Fibroblast of the conjunctiva (primary cell): ENCODE measurements at places on chromosomes 1 and 21.

DNA sequence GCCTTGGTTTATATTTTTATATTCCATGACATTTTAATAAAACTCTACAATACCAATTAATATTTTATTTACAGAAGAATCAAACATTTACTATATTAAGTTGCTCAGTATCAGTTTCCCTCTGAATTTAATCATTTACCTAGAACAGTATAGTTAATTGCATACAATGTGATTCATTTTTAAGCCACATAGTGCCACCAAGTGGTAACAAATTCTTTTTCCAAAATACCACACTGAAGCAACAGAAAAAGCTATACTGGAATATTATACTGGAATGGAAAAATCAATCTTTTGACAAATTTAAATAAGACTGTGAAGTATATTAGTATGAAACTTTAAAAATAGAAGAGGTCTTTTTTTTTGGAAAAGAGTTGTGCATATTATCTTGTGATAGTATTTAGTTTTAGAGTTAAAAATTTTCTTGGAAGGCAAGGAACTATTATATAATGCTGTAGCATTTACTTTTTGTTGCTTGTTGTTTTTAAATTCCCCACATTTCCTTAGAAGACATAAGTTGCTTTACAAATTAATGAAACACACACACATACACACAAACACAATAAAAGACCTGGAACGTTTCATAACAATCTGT lies 57.3 kb downstream of the ZNF644 start:
- DNase-seq = no peak

- DNase-seq = no peak
Measured at GRCh38 chr1:111904478-111905218, 84.8 kb downstream of the KCND3 start.

DNA sequence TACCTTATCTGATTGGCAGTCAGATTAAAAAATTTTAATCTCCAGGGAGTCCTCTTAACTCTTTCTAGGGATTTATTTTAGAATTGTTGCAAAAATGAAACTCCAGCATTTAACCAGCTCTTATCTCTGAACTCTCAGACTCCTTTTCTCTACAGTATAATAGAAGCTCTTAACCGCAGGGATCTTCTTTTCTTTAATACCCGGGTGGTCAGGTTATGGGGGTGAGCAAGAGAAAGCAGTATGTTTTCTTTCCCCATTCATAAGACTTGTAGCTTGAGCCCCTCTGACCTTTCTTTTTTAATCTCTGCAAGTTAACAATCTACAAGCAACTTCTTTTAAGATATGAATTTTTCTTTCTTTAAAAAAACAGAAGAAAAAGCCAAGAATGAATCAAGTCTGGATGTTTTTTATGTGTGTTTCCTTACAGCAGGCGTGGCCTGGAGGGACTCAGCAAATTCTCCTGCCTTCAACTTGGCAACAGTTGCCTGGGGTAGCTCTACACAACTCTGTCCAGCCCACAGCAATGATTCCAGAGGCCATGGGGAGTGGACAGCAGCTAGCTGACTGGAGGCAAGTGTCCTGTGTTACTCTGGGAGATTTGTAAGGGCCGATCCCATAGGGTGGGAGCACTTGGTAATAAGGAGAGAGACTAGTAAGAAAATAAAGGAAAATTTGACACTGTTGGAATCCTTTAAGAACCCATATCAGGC lies 13.4 kb upstream of the OLFML3 start:
- no peak for DNase-seq

DNA sequence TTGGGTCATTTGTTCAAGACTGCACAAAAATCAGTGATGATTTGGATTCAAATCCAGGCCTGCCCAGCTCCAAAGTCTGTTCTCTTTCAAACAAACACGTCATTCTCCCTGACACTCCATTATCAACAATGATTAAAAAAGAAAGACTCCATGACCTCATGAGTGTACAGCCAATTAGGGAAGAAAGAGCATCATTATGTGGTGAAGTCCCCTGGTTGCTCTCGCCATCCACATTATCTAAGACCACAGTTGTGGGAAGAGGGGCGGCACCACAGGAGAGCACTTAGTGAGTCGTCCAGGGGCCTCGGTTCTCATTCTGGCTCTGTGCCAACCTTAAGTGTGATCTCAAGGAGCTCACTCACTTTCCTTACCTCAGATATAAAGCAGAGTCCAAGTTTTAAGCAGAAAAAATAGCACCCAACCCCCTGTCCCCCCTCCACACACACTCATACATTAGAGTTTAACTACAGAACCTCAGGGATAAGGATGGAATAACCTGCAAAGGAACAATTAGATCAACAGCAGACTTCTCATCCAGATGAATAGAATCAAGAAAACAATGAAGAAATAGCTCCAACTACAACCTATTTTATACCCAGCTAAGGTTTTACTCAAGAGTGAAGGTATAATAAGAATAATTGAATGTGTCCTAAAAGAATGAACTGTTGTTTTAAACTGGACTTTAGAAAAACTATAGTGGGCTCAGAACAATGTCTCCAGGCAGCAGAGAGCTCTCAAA lies 47.8 kb downstream of the COL6A1 start:
- no peak for DNase-seq

DNA sequence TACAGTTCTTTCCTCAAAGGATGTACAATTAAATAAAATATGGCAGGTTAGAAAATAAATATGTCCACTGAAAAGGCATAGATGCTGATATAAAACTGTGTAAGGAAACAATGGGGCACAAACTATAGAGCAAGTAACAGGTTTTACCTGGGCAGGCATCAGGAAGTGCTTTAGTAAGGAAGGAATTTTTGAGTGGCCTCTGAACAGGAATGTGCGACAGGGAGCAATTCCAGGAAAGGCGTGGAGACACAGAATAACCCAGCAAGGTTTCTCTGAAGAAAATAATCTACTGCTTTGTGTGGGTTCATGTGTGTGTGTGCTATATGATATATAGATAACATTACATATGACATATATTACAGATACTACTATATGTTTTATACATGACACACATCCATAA lies 128.4 kb downstream of the RGS21 start:
- DNase-seq = no peak

DNA sequence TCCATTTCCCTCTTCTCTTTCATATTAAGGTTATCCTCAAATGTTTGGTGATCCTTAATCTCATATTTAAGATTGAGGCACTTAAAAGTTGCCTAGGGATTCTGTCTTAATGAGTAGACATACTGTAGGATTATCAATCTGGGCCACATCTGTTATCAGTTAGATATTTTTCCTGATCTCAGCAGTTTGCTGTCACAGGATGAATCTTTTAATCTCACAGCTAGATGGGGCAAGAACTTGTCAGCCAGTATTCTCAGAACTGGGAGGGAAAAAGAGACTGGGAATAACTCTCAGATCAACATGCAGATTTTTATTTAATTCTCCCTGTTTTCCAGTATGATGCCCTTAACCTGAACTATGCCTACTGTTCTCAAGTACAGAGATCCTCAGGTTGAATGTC lies 14.0 kb downstream of the ZNF644 start:
- DNase-seq = no peak

GRCh38 chr1:109148987-109149561 lies 35.2 kb downstream of the ELAPOR1 start:
- DNase-seq = no peak

DNA sequence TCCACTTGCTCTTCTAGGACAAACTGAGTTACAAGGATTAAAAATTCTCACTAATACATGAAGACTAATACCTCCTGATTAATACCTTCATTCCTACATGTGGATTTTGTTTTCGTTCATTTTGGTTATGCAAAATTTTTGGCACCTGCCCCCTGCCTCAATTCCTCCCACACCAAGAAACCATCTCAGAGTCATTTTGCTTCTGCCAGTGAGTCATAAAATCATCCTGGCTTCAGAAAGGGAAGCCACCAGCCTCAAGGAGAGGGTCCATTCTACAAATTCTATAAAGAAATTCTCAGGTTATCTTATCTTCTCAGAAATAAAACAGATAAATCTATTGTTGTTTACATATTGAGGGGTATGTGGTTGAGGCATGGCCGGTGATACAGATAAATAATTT lies 103.2 kb upstream of the COA6 start:
- no peak for DNase-seq

- no peak for DNase-seq
Measured at GRCh38 chr1:180542838-180543145, 16.0 kb upstream of the OVAAL start.

- peak; percentile 43 for DNase-seq
Measured at GRCh38 chr1:172002725-172003345, 161.5 kb downstream of the DNM3 start.

DNA sequence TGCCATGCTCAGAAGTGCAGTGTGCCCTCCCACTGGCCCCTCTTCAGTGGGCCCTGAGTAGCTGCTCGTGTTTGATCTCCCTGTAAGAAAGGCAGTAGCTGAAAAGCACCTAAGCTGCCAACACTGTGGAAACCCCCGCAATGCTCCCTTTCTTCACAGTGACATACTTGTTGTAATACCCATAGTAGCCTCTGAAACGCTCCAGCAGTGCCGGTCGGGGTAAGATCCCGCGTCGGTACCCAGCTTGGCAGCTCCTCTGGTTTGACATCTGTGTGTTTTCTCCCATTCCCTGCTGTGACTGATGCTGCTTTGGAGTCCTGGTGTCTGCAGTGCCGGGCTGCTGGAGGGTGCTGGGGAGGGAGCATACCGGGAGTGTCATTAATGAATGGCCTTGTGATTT lies 3.6 kb downstream of the CHAF1B start:
- DNase-seq = no peak

- no peak for DNase-seq
Measured at GRCh38 chr1:23466423-23466989, 17.5 kb downstream of the ASAP3 start.

DNA sequence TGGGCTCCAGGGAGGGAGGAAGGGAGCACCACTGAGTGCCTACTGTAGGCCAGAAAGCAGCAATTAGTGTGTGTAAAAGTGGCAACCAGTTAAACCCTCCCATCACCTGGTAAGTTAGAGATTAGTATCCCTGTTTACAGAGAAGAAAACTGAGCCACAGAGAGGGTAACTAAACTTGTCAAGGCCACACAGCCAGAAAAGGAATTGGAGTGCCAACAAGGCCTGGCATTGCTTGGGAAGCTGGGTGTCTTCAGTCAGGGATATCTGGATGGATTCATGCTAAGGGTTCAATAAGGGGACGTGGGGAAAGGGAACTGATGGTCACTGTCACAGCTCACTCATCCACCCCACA lies 23.6 kb upstream of the ADGRB2 start:
- no peak for DNase-seq

DNA sequence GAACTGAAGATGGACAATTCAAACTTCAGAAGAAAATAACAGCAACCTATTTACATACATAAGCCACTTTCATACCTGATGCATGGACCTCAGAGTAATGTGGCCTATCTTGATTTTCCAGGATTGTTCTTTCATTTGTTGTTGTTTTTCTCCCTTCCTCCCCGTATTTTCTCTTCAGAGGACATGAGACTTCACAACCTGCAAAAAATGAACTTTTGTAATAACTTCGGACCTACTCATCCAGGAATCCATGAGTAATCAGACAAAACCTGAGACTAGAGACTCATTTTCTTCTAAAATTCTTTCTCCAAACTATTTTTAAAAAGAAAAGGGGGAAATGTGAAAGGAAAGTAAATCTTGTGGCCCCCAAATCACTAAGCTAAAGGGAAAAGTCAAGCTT lies 17.6 kb upstream of the PLA2G5 start:
- DNase-seq = no peak

GRCh38 chr1:16158025-16158424 lies 2.2 kb upstream of the EPHA2 start:
- no peak for DNase-seq

GRCh38 chr1:42669936-42670335 lies 11.7 kb downstream of the PPIH start:
- DNase-seq = no peak

- DNase-seq = no peak
Measured at GRCh38 chr1:9639227-9639626, 12.3 kb upstream of the PIK3CD start.

GRCh38 chr1:242556276-242556675 lies 31.8 kb upstream of the PLD5 start:
- DNase-seq = no peak

- DNase-seq = no peak
Measured at GRCh38 chr1:21944733-21945073, 7.6 kb upstream of the HSPG2 start.

- DNase-seq = no peak
Measured at GRCh38 chr1:211386921-211387320, 60.3 kb downstream of the TRAF5 start.

DNA sequence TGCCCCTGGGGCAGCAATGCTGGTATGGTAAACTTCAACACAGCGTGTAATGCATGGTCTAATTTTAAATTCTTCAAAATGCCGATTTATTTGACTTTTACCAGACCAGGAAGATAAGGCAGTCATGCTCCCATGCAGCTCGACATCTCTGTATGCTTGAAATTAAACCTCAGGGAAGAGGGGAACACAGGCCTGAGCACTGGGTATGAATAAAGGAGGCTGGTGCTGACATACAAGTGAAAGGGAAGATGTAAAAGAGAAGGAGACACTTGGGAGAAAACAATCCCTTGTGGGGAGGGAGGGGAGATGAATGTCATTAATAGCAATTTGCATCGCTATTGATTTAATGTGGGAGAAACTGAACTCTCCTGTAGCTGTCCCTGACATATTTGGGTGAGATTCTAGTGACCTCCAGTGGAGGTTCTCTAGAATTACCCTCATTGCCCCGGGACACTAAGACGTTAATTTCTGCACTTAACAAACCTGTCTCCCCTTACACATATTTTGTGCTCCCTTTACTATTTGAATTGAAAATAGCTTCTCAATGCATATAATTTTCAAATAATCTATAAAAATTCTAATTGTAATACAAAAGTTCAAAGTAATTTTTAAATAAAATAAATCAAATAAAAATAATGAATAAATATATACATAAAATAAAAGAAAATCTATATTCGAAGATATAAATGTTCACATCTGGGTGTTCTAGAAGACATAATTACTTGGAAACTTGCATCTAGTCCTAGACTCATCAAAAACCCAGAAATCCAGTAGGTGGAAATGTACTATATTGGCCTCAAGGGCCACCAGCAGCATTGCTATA lies 283.1 kb downstream of the LMX1A start:
- peak; percentile 42 for DNase-seq

DNA sequence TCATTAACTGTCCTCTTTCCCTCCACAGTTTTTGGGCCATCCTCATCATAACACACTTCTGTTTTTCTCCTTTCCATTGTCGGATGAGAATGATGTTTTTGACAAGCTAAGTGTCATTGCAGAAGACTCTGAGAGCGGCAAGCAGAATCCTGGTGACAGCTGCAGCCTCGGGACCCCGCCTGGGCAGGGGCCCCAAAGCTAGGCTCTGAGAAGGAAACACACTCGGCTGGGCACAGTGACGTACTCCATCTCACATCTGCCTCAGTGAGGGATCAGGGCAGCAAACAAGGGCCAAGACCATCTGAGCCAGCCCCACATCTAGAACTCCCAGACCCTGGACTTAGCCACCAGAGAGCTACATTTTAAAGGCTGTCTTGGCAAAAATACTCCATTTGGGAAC lies 28.6 kb upstream of the IFNAR1 start:
- DNase-seq = no peak

GRCh38 chr1:167263344-167263743 lies 42.7 kb downstream of the POU2F1 start:
- DNase-seq = no peak

DNA sequence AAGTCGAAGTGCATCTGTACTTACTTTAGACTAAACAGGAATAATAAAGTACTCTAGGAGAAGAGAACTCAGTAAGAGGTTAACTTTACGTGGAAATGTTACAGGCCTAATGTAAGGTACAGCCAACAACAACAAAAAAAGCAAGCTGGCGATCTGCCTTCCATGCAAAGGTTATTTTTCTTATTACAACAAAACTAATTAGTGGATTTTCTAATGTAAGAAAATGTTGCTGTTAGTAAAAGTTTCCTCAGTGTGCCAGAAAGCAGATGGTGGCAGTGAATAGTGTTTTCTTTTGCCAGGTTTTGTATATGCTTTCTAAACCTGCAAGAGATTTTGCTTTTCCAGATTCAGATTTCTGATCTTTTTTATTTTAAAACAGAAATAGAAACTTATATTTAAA lies 179.2 kb downstream of the NFIA start:
- peak; percentile 17 for DNase-seq
